Stimulated activated CD4-positive, alpha-beta T cell treated with anti-CD3 and anti-CD28 coated beads, Interleukin-4, amount 100 ng/mL, for 4 hours (primary cell): ENCODE measurements at places on chromosomes 3 and 15.

- no peak for DNase-seq
These were observed 42.7 kb downstream of the CADPS start for GRCh38 chr3:62832553-62832952.

GRCh38 chr3:63051920-63052319 lies 176.7 kb upstream of the CADPS start:
- no peak for DNase-seq

DNA sequence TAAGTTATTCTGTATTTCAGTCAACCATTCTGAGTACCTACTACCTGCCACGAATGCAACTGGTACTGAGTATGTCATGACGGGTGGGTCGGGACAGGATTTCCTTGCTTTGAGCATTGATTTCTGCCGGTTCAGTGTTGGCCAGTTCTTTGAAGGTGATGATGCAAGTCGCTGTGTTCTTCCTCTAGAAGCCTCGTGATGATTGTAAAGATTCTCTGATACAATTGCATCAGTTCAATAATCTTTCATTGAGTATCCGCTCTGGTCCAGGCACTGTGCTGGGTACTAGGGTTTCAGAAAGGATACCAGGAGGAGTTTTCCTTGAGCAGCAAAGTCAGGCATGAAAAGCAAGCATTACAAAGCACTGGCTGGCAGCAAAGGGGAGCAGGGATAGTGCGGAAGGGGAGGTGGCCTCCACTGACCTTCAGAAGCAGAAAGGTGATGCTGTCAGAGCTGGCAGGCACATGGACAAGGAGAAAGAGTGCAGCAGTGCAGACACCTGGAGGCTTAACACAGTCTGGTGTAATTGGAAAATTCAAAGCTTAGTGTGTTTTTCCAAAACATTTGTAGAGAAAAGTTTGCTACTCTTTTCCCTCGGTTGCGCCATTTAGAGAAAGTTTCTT lies 100.1 kb downstream of the RPL39L start:
- no peak for DNase-seq

GRCh38 chr3:89266074-89266473 lies 158.7 kb downstream of the EPHA3 start:
- DNase-seq, result no peak

DNA sequence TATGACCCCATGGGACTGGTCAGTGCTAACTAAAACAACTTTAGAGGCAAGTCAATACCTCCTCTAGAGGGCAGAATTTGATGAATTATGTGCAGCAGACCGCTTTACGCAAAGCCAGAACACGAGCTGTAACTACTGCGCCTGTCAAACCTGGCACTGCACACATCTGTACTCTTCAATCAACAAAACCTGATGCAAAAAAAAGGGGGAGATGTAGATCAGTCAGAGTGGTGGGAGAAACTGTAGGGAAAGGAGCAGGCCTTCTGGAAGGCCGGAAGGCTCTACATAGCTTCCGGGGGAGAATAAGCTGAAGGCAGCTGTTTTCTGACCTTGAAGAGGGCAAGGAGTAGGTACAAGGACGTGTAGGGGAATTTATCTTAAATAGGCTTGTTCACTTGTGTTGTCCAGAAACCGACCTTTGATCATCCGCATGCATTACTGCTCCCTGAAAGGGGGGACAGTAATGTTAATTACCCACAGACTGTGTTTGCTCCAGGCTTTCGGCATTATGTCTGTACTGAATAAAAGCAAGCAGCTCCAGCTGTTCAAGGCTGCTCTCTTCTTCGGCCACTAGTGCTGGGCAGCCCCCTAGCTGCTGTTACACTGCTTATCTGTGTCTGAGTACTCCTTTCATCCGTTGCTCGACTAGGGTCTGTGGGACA lies 41.0 kb downstream of the GPR160 start:
- no peak for DNase-seq
